Stimulated activated CD8-positive, alpha-beta memory T cell treated with anti-CD3 and anti-CD28 coated beads, Interleukin-4, amount 100 ng/mL, for 1 hour (primary cell): ENCODE measurements at places on chromosomes 4 and X.

DNA sequence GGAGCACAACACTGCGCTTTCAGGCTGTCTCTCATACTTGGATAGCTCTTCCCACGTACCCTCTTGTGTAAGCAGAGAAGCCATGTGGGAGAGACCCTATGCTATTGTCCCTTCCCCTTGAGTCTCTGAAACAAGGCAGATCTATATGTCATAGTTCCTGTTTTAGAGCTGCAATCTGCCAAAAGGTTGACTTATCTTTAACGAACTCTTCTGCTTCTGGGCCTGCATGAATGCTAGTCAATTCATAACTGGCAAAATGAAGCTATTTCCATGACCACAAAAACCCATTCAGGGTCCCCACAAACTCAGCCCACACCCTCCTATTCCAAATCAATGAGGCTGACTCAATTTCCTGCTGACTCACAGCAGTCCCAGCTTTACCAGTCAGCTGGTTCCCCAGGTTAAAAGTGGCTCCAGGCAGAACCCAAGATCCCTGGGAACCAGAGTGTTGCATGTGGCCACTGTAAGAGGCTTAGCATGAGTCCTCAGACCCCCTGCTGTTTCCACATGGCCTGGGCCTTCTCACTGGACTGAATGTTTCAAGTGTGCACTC is 25.3 kb upstream of the SOD3 start:
- DNase-seq = no peak

- DNase-seq = no peak
These were observed 59.2 kb downstream of the SLC7A11 start for GRCh38 chr4:138182838-138183426.

- no peak for DNase-seq
These were observed 1232.4 kb downstream of the STIM2 start for GRCh38 chr4:28093071-28093470.

DNA sequence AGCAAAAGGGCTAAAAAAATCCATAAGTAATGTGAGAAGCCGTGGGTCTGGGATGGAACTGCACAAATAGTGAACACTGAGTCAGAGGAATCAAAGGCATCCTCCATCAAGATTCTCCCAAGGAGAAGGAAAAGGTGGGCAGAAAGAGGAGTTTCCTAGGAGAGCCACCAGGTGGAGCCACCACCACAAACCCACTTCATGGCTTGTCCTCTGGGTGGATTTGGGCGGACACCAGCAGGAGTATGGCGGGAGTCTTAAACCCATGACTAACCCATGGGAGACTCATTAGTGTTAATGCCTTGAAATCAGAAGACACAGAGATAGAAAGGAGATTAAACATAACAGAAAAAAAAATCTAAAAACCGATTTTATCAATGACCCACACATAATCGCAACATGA is 147.7 kb downstream of the SH3KBP1 start:
- DNase-seq = no peak

DNA sequence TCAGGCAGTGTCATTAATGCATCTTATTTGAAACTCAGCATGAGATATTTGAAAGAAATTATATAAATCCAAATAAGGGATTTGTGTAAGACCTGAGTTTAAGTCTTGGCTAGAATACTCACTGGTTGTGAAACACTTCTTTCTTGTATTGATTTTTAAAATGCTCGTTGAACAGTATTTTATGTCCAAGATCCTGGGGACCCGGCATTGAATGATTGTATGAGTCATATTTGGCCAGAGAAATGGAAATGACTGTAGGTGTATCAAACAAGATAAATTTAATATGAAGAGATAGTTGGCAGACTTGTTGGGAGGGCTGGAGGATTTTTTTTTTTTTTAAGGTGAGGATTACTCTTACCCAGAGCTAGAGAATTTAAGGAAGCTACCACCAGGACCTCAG is 606.1 kb upstream of the CPEB2 start:
- DNase-seq = no peak

DNA sequence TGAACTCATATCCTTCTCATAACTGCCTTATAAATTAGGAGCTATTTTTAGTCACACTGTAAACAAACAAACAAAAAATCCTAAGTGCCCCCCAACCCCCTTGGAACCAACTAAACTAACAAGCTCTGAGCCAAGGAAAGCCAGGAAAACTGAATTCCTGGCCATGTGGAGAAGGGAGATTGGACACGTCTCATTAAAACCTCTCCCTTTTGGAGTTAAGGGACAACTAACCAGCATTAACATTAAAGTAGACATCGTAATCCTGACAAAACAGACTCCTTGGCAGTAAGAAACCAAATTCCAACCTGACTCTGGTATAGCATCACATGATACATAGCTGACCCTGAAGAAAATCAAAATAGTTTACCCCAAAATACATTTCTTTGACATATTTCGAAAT is 937.1 kb upstream of the GRIA3 start:
- DNase-seq = no peak

GRCh38 chr4:87749883-87750282 is 49.5 kb upstream of the IBSP start:
- DNase-seq = no peak

GRCh38 chrX:13688958-13689740 is at the start of gene RAB9A:
Gene RAB9A, plus strand, starts transcription at chrX:13689128. Its CDS starts 19,619 bp downstream, at chrX:13708747.
- DNase-seq = peak; percentile 68

GRCh38 chr4:67770422-67770821 is 16.2 kb upstream of the GNRHR start:
- no peak for DNase-seq

DNA sequence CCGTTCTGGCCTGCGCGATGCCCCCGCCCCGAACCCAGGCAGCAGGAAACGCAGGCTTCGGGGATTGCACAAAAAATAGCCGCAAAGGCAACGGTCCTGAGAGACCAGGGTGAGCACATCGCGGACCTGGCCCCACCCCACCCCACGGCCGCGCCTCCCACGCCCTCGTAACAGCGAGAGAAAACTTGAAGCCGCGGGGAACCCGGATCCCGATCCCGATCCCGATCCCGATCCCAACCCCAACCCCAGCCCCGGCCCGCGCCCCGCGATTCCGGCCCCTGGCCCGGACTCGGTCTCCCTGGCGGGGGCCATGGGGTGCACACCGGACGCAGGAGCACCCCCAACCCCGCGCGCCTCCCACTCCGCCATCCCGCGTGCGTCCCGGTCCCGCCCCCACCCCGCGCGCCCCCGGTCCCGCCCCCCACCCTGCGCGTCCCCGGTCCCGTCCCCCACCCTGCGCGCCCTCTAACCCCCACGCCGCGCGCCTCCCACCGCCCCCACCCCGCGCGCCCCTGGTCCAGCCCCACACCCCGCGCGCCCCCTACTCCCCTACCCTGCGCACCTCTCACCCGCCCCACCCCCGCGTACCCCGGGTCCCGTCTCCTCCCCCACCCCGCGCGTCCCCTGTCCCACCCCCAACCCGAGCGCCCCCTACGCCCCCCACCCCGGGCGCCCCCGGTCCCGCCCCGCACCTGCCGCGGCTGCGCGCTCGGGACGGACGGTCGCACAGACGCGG is 29.0 kb downstream of the NOP14 start:
- no peak for DNase-seq

DNA sequence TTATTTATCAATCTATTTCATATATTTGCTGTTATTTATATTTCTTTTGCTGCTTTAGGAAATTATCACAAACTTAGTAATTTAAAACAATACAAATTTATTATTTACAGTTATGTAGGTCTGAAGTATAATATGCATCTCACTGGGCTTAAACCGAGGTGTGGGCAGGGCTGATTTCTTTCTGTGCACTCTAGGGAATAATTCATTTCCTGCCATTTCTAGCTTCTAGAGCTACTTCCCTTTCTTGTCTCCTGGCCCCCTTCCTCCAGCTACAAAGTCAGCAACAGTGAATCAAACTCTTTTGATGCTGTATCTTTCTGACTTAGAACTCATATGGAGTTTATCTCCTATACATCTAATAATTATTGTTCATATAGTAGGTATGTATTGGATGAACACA is 303.5 kb upstream of the ARSJ start:
- DNase-seq = no peak
